ENCODE measurements at places on chromosomes 13 and 19.

GRCh38 chr19:15374796-15375440 is 4.7 kb downstream of the AKAP8 start:
- DNase-seq = no peak

DNA sequence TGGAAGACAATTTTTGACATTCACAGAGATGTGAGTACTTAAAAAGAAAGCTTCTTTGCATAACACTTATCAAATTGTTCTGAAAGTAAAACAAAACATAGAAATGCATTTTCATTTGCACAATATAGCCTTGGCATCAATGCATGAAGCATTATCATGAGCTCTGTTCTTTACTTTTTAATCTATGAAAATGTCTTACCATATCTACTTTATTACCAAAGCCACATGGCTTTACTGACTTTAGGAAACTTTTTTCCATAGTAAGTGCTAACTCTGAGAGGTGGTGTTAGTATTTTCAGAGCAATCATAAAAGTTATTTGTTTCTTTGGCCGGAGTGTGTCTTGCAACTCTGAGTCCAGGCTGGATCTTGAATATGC is 10.5 kb downstream of the TNFRSF19 start:
- no peak for DNase-seq

- no peak for DNase-seq
Observed at GRCh38 chr13:101626925-101627555, 174.6 kb downstream of the ITGBL1 start.

DNA sequence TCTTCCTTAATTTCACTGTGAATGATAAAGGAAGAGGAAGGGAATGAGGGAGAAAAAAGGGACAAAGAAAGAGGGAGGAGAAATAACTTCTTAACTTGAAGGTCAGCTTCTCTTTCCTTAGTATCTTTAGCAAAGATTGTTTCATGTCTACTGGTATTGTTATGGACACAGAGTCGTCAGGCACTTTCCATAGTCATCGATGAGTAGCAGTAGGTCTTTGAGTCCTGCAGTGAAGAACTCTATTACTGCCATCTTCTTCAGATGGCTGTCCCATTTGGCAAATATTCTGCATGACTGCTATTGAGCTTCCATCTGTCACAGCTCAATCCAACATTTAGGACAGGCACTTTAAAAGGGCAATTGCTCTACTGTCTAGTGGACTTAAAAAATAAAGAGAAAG is 2463.1 kb downstream of the PCDH9 start:
- DNase-seq = no peak

DNA sequence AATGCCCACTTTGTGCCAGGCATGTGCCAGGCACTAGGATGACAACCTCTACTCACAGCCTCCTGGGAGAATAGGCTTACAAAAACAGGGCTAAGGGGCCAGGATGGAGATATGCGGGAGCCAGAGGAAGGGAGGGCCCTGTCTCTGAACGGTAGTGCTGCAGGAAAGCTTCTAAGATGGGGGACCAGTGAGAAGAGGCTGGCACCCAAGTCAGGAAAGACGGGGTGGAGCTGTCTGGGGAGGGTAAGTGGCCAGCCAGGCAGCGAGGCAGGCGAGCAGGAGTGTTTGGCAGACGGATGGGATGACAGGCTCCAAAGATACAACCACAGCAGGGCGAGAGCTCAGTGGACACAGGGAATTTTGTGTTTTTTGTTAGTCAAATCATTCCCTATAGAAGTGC is 44.7 kb upstream of the GPI start:
- DNase-seq = no peak

GRCh38 chr13:44293908-44294735 is 79.5 kb upstream of the SERP2 start:
- DNase-seq = no peak

DNA sequence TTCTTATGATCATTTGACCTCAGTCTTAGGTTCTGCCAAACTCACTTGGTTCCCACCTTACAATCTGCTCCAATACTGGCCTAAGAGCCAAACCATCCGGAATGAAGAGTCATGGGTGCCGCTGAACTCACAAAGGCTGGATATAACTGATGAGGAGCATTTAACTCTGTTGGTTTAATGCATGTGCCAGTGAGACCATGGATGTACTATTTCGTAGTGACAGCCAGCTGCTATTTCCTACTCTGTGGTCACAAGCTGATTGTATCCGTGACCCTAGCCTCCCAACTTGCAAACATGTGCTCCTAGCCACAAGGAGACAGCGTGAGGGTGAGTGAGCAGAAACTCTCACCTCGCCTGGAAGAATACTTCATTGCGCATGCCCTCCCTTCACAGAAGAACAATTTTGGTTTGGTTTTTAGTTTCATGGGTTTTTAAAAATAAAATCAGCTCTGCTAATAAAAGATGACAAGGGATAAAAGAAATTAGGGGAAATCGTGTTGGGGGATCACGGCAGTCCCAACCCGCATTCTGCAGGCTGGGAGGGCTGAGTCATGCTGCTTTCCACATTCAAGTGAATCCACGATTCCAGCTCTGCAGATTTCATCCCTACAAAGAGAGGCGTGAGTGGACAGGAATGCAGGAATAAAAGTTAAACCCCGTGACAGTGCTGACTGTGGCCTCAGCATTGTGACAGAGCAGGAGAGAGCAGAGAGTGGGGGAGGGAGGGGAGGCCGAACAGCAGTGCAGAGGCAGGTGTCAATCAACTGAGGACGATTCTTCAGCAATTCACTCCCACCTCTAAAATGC is 66.8 kb upstream of the RAP2A start:
- no peak for DNase-seq

GRCh38 chr13:46530084-46530935 is 22.7 kb upstream of the LRCH1 start:
- no peak for DNase-seq

DNA sequence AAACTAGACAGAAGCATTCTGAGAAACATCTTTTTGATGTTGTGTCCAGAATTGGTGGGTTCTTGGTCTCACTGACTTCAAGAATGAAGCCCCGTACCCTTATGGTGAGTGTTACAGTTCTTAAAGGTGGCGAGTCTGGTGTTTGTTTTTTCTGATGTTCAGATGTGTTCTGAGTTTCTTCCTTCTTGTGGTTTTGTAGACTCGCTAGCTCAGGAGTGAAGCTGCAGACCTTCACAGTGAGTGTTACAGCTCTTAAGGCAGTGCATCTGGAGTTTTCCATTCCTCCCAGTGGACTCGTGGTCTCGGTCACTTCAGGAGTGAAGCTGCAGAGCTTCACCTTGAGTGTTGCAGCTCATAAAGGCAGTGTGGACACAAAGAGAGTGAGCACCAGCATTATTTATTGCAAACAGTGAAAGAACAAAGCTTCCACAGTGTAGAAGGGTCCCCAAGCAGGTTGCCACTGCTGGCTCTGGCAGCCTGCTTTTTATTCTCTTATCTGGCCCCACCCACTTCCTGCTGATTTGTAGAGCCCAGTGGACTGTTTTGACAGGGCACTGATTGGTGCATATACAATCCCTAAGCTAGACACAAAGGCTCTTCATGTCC is 1820.8 kb downstream of the UQCRFS1 start:
- no peak for DNase-seq

DNA sequence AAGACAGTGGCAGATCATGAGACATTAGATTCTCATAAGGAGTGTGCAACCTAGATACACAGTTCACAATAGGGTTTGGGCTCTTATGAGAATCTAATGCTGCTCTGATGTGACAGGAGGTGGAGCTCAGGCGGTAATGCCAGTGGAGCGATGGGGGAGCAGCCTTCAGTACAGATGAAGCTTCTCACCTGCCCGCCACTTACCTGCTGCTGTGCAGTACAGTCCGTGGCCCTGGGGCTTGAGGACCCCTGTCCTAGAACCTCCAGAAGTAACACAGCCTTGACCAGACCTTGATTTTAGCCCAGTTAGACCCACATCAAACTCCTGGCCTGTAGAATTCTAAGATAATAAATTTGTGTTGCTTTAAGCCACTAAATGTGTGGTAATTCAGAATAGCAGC is 215.1 kb upstream of the MIR17HG start:
- no peak for DNase-seq

GRCh38 chr13:51156648-51157047 is 45.6 kb upstream of the C13orf42 start:
- no peak for DNase-seq

DNA sequence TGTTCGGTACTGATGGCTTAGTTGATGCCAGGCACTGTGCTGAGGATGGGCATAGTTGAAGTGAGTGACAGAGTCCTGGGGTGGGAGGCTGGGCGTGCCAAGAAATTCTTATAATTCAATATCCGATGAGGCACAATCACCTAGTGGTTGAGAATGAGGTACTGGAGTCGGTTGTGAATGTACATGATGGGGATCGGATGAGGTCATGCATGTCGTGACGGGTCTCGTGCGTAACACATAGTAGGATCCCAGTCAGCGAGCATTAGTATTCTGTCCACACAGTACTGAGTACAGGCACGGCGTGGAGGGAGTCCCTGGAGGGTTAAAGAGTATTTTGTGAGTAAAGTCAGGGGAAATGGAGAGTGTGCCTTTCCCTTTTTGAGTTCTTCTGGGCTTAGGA is 2.8 kb downstream of the SAFB start:
- no peak for DNase-seq

GRCh38 chr19:12884627-12884925 is 2.4 kb downstream of the KLF1 start:
- no peak for DNase-seq

DNA sequence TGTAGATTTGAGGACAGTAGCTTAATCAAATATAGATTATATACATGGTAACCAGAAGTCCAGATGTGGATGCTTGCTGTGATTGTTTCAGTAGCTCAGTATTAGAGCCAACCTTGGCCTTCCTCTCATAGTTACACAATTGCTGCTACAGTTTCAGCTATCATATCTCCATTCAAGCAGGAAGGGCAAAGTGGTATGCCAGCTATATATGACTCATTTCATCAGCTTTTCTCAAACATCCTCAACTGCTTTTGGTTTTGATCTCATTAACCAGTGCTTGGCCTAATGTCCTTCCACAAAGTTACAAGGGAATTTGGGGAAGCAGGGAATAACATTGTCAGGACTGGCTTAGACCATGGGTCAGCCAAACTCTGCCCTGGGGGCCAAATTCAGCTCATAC is 73.0 kb upstream of the MAB21L1 start:
- DNase-seq = no peak

GRCh38 chr13:55999709-56000108 is 1141.0 kb upstream of the PRR20A start:
- DNase-seq = no peak

DNA sequence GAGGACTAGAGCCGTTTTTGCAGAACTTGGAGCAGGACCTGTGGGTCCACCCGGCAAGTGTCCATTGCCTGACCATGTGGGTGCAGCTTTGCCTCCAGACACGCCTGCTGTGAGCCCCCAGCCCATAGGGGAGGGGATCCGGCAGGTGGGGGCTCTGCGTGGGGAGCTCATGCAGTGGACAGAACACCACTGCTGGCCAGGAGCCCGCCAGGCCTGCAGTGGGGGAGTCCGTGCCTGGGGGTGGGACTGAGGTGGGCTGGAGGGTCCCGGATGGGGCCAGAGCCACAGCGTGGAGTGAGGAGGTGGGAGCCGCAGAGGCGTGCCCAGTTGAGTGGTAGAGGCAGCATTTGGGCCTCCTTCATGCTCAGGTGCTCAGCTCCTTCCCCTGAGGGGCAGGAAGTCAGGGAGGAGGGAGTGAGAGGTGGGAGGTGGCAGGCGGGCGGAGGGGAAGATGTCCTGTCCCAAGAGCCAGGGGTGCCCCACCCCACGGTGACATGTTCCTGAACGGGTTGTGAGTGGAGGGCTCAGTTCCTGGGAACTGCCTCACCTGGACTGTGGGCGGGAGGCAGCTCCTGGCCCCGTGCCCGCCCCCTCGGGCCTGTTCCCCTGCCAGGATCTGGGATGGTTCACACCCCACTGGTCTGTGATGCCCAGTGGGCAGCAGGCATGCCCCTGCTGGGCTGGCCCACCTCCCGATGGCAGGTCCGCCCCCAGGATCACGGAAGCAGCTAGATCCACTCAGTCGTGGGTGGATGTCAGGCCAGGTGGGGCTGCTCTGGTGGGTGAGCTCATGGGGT is 8.8 kb downstream of the ADAT3 start:
- no peak for DNase-seq

Data from stimulated activated CD4-positive, alpha-beta T cell treated with anti-CD3 and anti-CD28 coated beads, Interleukin-2, amount 100 ng/mL, for 48 hours (primary cell).